ENCODE measurements at places on chromosomes 5 and 9.

DNA sequence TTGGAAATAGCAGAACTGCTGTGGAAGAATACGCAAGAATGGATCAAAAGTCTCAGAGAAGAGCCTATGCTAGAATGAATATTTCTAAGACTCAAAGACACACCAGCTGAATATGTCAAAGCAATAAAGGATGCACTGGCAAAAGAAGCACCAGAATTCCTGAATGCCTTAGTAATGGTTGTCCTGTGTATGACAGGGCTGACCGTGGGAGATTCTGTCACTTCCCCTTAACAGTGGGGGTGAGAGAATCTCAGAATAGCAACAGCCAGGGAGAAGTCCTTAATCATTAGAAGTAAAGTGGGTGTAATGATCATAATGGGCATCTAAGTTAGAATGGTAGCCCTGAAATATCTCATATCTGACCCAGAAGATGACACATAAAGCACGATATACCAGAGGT lies 14.6 kb upstream of the PRR16 start:
- no peak for DNase-seq

DNA sequence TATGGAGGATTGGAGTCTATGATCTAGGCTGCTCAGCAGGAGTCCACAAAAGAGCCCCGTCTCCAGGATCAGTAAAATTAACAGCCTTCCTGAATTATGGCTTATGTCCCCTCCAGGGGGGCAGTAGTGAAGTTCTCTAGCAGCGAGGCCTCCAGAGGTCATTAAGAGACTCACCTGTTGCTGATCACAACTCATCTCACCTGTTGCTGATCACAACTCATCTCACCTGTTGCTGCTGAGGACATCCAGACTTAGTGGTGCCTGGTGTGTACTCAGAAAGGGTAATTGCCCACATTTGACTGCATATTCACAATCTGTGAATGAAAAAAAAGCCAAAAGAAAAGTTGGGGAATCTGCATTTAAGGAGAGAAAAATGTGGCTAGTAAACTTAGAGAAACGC lies 129.5 kb downstream of the SMARCA2 start:
- no peak for DNase-seq

- no peak for DNase-seq
These were observed 26.7 kb downstream of the ERGIC1 start for GRCh38 chr5:172860520-172861443.

- no peak for DNase-seq
These were observed 128.5 kb downstream of the LRRC70 start for GRCh38 chr5:62707131-62707530.

DNA sequence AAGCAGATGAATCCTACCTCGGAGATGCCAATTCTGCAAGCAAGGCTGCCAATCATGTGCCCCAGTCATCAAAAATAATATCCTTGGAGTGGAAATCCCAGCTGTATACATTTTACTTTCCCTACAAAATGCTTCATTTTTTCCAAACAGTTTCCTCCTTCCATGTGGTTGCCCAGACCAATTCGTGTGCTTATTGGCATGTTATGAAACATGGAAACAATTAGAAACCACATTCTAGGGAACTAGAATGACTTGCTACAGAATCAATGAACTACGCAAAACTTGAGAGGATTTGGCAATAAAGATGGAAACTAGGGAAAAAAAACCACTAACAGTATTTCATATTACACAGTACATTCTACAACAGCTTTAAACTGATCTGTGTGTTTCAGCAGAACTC lies 584.5 kb upstream of the DMAC1 start:
- no peak for DNase-seq

DNA sequence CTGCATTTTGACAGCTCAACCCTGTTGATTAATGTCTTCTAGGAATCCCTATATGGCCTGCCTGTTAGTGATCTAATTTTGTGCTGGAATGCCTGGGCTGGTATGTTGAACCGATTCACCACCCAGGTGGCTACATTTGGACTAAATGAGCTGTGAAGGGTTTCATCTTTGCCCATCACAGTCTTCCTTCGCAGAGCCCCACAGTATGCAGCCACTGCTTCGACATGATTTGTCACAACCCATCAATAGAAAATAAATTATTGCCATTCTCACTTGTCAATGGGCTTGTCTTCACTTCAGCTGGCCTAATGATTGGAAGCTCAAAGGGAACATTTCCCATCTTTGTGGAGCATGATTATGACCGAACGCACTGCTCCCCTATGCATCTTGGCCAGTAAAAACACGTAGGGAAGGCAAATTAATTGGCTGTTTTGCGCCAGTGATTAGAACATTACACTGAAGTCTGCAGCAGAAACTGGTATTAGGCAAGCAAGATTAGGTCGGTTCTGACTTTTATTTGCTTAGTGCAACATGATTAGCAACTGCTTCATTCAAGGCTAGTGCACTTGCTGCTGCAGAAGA lies 408.5 kb downstream of the KIAA0825 start:
- DNase-seq, result no peak

DNA sequence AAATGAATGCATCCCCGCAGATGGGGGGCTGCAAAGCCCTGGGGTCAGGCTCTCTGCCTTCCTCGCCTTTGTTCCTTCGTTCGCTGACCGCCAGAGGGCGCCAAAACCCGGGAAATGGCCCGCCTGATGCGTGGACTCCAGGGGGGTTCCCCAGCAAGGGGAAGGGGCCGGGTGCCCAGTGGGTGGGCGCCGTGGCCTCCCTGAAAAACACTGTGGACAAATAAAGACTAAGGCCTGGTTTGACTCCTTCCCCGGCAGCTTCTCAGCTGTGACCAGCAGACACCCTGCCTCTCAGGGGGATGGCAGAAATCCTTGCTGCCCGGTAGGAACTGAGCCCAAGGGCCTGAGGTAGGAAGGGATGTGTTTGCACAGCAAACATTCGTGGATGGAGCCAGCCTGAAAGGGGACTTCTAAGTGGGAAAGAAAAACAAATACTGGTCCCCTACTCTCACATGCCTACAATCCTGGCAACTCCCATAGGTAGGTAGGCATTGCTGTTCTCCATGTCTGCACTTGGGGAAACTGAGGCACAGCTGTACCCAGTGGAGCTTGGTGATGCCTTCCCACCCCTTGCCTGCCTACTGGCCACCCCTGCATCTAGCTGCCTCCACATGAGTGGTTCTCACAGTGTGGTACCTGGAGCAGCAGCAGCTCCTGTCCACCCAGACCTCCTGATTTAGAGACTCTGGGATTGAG lies 57.7 kb downstream of the DUSP1 start:
- peak; percentile 49 for DNase-seq

GRCh38 chr9:106723926-106724325 lies 139.0 kb upstream of the ZNF462 start:
- no peak for DNase-seq

DNA sequence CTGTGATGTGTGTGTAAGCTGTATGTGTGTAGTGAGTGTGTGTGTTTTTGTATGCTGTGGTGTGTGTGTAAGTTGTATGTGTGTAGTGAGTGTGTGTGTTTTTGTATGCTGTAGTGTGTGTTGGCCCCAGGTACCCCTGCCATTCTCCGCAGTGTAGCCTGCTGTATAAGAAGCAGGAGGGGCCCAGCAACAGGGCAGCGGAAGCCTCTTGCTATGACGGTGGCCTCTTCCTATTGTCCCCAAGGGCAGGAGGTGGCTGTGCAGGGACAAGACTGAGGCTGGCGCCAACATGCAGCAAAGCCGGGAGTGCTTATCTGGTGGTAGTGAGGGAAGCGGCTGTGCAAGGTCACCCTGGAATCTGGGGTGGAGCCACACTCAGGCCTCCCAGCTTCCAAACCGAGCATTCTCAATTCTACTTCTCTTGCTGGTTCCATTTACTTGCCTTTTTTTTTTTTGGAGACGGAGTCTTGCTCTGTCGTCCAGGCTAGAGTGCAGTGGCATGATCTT lies 5.1 kb downstream of the SPAAR start:
- DNase-seq, result peak; percentile 37

DNA sequence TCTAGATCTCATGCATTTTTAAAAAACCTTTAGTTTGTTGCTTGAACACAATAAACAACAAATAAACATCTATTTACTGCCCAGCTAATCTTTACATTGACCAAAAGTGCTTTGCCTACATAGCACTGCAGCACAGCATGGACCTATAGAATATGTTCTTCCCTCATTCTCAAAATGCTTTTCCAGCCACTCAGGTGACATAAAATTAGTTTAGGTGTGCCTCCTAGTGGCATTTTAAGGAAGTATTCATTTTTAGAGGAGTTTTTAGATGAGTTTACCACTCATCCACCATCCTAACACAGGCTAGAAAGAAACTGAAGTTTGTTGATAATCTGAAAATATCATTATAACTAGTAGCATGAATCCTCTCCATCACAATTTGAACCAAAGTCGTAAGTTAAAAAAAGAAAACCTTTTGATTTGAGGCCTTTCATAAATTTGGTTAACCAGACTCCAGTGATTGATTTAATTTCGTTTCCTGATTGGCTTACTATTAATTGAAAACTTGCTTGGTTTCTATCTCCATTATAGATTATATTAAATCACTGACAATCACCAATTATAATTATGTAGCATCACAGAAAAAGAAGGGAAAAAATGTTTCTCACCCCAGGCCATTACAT lies 12.6 kb downstream of the PLGRKT start:
- DNase-seq, result peak; percentile 43

- no peak for DNase-seq
These were observed 328.6 kb upstream of the NUDT12 start for GRCh38 chr5:103891151-103891550.

GRCh38 chr5:141269195-141269594 lies 24.0 kb downstream of the PCDHB15 start:
- DNase-seq, result no peak

GRCh38 chr9:127503379-127503921 lies 52.1 kb downstream of the LRSAM1 start:
- no peak for DNase-seq

GRCh38 chr5:56037531-56038010 lies 42.8 kb upstream of the IL6ST start:
- DNase-seq, result peak; percentile 86

- no peak for DNase-seq
These were observed 74.9 kb downstream of the CAMK4 start for GRCh38 chr5:111299067-111299481.

- DNase-seq, result no peak
These were observed 189.9 kb upstream of the VCAN start for GRCh38 chr5:83281658-83282057.

DNA sequence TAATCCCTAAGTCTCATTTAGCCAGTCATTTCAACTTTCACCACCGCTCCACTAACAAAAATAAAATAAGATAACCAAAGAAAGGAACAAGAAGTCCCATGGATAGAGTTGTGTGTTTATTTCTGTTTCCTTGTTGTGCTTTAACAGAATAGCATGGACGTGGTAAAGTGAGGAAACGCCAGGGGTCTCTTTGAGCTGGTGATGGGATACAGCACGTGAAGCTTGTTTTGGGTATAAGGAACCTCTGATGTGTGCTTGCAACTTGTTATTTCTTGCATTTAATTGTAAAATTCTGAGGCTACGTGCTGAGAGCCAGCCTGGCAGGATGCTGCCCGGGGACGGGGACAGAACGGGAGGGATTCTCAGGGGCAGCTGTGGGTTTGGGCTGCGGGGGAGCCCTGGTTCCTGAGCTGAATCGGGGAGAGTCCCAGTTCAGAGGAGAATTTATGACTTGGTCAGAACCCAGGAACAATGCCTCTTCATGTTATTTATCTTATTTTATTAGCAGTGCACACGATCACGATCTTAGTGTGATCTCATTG lies 63.4 kb downstream of the ANKRD33B start:
- no peak for DNase-seq

- DNase-seq, result no peak
These were observed 161.9 kb upstream of the GAS1 start for GRCh38 chr9:87109231-87109631.

DNA sequence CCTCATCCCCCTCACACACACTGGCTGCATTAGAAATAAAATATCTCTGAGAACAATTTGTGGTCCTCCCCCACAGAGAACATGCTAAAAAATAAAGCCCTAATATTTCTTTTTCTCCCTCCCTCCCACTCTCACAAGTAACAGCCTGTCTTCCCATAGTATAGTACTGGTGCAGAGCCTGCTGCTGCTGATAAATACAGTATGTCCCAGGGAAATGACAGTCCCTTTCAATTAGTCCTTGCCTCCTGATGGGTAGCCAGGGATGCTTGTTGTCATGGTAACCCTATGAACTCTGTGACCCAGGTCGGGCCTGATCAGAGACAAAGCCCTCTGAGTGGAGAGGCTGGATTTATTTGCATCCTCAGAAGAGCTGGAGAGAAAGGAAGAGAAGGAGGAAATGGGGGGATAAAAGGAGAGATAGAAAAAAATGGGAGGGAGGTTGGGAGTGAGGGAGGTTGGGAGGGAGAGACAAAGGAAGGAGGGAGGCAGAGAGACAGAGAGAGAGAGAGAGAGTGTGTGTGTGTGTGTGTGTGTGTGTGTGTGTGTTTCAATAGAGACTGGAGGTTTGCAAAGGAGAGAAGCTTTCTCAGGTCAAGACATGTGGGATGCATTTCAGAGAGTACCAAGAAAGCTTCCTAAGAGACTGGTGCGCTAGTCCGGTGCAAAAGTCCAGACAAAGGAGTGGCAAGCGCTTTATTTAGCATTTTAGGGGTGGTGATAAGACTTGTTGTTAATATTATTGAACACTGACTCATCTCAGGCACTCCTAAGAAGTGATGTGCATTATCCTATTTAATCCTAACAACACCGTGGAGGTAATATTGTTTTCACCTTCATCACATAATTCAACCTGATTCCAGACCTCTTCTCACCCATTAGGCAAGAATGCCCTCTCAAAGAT lies 260.8 kb downstream of the FAM114A2 start:
- DNase-seq, result no peak

DNA sequence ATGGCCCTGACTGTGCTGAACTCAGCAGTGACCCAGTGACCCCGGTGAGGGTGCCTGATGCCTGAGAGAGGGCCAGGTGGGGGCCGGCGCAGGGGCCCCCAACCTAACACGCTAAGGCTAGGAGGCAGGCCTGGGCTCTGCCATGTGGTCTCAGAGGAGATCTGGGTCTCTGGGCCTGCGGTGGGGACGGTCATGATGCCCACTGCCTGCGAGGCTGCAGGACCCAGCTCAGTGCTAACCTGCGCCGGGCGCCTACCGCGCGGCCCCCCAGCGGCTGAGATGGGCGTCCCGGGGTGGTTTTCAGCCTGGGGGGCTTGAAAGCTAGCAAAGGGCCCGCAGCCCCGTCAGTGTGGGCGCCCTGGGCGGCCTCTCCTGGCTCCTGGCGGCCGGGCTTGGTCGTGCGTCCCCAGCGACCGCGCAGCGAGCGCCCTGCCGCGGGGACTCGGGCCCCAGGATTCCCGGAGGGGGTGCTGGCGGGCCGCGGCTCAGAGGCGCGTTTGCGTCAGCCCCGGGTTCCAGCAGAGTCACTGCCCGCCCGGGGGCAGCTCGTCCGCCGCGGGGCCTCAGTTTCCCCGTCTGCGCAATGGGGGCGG lies 2.5 kb downstream of the EGFL7 start:
- peak; percentile 87 for DNase-seq

GRCh38 chr5:177070536-177071191 lies 16.1 kb upstream of the FGFR4 start:
- no peak for DNase-seq

- DNase-seq, result no peak
These were observed 68.4 kb downstream of the RAD23B start for GRCh38 chr9:107351382-107352045.
